ENCODE measurements at places on chromosomes 5 and 9.

DNA sequence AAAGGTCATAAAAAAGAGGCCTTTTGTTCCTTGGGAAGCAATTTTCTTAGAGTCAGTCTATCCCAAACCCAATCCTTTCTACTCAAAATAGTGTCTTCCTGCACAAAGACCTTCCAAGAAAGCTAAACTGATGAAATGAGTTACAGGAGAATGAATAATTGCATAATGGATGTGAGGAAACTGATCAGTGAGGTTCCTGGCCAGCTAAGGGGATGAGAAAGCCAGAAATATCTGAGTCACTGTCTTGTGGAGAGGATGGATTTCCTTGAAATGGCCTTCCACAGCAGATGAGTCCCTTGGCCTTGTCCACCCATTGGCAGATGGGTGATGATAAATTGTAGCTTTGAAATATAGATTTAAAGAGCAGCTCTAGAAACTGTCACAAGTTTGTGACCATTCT is 756.1 kb downstream of the DNAH5 start:
- DNase-seq: no peak

GRCh38 chr5:1875281-1875842 is 7.4 kb downstream of the IRX4 start:
- no peak for DNase-seq

DNA sequence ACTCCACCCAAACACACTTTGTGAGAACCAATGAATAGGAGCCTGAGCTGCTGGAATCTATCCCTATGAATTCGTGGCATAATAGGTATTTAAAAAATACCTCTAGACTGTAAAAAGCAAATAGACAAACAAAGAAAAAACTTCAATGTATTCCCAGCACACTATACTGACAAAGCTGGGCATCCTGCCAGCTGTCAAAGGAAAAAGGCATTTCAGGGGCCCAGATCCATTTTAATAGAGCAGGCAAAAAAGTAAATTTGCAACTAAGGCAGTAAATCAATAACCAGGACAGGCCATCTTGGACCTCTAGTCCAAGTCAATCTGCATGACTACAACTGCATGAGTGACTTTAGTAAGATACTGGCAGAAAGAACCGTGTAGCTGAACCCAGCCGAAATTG is 25.6 kb upstream of the LARP1 start:
- DNase-seq: no peak

GRCh38 chr9:37998881-37999587 is 70.0 kb downstream of the SHB start:
- DNase-seq: no peak

DNA sequence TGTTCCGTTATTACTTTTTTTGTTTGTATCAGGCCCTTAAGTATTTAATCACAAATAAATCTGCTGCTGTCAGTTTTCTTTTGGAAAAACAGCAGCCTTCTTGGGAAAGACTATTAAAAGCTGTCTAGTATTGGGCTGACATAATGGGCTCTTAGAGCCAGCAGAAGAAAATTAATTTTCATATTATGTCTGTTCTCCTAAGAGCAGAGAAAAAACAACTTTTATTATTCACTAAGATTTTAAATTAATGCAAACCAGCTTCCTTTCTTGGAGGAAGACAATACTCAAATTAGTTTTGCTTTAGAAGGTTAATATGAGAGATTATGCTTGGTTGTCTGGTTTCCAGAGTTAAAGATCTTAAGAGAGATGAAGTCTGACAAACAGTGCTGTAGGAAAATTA is 30.6 kb upstream of the GARNL3 start:
- no peak for DNase-seq

DNA sequence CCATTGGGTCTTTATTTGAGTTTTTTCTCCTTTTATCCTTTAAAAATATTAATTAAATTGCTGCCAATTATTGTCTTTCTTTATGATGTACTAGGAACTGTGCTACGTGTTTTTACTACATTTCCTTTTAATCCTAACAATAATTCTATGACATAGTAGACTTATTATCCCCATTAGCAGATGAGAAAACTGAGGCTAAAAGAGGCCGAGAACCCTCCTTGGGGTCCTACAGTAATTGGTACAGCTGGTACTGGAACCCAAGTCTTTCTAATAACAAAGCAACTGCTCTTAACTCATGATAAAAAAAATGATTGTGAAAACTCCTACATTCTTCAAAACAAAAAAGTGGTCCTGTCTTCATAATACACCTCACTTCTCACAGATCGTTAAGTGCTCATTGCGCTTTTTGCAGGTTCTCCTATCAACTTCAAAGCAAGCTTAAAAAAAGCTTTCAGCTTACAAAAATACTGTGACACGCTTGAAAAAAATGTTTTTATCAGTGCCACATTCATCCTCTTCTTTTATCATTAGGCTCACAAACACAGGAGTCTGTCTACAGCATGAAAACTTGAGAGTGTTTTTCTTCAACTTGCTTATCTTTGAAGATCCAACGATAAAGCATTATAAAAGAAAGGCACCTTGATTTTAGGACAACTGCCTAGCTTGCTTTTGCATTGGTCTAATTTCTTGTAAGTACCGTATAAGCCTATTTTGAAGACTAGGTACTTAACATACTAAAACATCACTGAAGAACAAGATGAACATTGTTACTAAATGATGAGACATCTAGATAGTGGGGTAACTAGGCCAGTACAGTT is 32.4 kb downstream of the FYB1 start:
- DNase-seq: no peak

DNA sequence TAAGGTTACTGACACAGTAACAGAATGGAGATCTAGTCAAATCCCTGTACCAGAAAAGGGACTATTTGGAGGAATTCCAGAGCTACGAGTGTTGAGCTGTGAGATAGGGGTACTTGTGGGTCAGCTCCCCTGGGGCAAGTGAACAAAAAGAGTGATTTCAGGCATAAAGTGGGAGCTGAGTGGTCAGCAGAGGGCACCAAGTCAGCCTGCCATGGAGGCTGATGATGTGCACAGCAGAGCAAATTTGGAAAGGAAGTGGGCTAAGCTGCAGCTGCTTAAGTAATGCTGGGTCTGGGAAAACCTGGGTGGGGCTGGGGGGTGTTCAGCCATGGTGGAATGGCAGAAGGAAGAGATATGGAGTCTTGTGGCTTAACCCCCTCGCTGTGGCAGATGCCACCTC is 327.9 kb downstream of the NTRK2 start:
- no peak for DNase-seq

GRCh38 chr5:134140530-134141201 is 26.2 kb downstream of the TCF7 start:
- peak; percentile 65 for DNase-seq

DNA sequence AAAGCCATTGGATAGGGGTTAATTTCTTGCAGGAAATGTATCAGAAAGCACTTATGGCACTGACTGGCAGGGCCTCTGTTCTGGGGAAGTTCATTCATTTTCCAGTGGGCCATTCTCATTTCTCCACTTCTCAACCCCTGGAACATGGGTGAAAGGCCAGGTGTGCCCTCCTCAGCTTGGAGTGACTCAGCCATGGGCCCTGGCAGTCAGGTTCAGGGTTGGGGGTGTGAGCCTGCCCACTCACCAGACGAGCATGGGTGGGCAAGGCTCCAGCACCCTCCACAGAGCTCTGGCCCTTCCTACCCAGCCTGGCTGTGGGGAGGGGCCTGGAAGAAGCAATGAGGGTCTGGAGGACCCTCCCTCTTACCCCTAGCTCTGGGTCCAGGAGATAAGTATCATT is 174.4 kb downstream of the HSPA4 start:
- no peak for DNase-seq

DNA sequence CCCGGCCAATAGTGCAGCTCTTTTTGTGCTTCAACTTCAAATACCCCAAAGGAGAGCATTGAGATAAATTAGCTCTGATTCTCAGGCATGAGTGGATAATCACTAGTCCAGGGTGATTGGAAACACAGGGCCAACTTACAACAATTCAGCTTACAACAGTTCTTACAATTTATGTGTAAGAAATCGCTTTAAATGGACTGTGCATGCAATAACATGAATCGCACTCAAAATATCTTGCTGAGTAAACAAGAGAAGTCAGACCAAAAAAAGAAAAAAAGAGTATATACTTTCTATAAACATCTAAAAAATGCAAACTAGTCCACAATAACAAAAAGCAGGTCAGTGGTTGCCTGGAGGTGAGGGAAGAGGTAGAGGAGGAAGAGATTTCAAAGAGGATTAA is 150.6 kb upstream of the EDIL3 start:
- no peak for DNase-seq

DNA sequence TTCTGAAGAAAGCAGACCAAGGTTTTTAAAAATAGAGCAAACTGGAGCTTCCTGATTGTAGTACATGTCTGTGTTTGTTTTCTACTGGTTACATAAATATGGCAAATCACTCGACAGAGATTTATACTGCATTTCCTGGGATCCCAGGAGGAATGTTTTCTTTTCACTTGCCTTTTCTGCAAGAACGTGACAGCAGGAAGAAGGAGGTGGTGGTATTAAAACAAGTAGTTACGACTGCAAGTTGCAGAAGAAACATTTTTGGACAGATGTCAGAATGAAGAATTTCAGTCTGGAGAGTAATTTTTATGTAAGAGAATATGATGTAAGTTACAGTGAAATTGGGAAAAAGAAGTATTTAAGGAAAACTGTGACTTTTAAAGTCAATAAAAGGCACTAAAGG is 253.7 kb upstream of the NFIL3 start:
- DNase-seq: no peak

- DNase-seq: no peak
Measured at GRCh38 chr5:39767916-39768315, 343.1 kb upstream of the DAB2 start.

DNA sequence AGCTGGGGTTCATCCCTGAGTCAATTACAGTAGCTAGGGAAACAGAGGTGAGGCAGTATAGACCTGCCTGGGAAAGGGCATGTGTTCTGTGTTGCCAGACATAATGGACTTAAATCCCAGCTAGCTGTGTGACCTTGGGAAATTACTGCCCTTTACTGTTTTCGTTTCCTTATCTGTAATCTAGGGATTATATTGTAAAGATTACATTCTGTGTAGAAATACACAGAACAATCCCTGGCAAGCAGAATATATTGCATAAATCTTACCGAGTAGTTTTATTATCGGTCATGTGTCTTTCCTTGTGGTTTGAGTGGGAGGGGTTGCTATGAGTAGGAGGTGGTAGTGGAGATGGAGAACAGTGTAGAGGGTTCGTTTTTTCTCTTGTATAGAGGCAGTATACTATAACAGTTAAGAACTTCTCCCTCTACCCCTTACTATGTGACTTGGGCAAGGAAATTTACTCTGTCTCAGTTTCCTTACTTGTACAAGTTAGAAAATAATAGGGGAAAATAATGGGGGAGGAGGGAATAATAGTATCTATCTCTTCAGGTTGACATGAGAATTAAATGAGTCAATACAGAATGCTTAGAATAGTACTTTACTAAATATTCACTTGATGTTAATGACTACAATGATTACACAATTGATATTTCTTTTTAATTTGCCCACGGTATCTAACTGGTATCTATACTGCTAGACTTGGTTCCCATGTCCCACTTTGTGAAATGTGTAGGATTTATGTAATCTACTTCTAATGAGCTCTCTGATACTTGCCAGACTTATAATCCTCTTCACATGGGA is 7.1 kb upstream of the DMXL1 start:
- no peak for DNase-seq

DNA sequence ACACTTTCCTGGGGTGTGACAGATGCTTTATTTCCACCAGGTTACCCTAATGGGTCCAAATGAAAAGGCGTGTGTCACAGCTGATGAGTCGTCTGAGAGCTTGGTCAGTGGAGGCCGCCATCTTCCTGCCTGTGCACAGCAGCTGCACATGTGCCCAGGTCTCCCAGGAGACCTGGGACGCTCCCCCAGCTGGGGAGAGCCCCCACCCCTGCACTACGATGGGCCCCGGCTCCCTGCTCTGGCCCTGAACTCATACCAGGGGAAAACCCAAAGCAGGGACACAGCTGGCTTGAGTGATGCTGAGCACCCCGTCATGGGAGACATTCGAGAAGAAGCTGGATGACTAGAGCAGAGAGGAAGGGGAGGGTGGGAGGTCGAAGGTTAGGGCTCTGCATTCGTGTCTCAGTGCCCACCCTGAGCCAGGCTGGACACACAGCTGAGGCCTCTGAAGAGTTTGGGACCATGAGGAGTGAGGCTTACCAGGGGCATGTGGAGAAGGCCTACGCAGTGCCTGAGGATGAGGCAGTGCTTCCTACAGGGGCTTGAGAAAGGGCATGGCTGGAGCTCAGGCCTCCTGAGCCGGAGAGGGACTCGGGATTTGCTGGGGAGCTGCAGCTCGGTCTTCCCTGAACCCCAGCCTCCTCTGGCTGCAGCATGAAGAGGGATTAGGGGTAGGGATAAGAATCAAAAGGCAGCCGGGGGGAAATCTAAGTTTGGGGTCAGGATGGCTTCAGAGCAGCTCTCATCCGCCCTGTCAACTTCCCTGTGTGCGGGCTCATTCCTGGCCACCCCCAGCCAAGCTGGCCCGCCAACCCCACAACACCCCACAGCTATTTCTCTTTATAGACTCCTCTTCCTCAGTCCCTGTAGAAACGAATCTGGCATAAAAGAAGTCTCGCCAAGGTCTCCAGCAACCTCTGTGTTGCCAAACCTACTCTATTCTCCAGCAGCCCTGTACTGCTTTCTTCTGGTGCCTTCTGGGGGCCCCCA is 42.2 kb upstream of the RNU6ATAC start:
- no peak for DNase-seq

GRCh38 chr5:34043099-34043876 is at the start of gene C1QTNF3:
TSS of gene C1QTNF3 (minus strand) at chr5:34043213. CDS start at chr5:34043125, 88 bp downstream.
- no peak for DNase-seq

DNA sequence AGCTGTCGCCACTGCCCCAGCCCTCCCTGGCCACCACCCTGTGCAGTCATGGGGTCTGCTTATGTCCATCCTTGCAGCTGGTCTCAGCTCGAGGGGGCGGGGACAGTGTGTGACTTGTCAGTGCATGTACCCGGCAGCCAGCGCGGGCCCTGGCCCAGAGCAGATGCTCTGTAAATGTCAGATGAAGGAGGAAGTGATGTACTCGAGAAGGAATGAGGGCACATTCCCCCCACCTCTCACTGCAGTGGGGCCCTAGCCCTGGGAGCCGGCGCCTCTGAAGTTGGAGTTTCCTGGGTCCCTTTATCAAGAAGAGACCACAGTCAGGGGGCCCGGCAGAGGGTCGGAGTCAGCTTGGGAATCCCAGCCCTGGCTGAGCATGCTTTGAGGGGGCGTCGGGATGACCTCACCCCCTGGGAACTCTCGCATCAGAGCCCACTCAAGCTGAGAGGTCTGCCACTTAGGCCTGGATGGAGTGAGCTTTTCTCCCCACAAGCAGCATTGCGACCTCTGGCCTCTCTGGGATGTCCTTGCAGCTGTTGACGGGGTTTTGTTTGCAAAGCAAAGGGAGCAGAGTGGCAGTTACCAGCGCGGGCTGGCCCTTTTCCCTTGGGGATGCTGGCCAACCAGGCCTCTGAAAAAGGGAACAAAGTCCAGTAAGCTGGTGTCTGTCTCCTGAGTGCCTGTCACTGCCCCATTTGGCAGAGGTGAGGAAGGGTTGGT is 19.0 kb downstream of the NEURL1B start:
- DNase-seq: no peak

DNA sequence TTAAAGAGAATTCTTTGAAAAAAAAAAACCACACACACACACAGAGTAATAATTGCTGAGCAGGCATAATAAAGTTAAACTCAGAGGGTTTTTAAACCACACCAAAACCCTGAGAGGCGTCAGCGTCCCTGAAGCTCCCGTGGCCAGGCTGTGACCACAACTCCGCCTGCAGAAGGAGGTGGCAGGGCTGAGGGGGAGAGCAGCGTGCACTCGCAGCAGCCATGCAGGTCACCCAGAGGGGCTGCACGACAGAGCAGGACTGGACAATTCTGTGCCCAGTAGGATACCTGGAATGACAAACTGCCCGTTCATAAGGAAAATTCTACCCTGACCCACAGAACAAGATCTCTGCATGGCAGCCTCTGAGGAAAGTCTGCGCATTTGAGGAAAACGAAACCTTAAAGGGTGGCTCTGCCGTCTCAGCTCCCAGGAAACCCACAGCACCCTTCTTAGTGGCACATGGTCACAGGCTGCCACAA is 44.0 kb downstream of the ROR2 start:
- DNase-seq: no peak

Data from stimulated activated CD4-positive, alpha-beta T cell treated with anti-CD3 and anti-CD28 coated beads, Interleukin-12 subunit alpha, Interleukin-12 subunit beta, amount 100 ng/mL, for 24 hours (primary cell).